ENCODE measurements at places on chromosomes 1 and 21.

DNA sequence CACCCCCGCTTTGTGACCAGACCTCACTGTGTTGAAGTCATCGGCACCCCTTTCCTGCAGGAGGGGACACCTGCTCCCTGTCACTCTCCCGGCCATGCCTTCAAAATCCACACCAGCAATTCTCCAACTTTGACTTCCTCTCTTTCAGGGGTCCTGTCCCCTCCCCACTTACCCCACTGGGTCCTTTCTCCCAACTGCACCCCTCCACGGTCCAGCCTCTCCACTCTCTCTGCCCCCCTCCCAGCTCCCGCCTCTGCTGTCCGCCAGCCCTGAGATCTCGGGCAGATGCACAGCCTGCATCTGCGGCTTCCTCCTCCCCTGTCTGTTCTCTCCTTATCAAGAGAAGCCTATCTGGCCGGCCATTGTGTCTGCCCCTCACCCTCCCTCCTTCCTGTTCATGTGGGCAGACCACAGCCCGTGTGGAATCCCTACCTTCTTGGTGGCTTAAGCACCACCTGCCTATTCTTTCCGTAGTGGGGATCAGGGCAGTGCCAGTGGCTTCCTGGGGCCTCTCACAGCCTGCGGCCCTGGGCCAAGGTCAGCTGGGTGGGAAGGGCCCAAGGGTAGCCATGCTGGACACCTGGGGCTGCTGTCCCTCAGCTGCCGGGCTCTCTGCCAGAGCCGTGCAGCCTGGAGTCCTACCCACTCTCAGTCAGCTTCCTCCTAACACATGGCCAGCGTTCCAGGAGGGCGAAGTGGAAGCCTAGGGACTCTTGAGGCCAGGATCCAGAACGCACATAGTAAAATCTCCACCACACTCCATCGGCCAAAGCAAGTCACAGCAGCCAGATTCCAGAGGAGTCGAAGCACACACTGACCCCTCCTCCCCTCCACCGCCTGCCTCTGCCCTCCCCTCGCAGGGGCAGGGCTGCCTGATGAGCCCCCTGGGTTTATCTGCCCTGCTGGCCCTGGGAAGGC, 5.1 kb upstream of the HES4 start:
- DNase-seq: no peak

- no peak for DNase-seq
Observed at GRCh38 chr1:219959540-219960203, 31.3 kb upstream of the SLC30A10 start.

DNA sequence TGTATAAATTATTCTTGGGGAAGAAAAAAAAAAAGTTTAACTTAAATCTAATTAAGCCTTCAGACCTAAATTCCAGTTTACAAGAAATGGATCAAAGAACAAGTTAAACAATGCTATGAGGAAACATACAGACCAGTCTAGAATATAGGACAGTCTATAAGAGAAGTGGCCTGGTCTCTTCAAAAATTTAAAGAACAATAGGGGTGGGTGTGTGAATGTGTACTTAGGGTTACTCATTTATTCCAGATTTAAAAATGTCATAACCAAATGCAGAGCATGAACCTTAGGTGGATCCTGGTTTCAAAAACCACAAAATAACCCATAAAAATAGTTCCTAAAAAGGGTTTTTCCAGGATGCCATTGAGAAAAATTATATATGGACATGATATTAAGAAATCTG, 21.8 kb upstream of the SYNJ1 start:
- DNase-seq: no peak

- DNase-seq: no peak
Observed at GRCh38 chr1:244350027-244350426, 101.7 kb downstream of the ADSS2 start.

DNA sequence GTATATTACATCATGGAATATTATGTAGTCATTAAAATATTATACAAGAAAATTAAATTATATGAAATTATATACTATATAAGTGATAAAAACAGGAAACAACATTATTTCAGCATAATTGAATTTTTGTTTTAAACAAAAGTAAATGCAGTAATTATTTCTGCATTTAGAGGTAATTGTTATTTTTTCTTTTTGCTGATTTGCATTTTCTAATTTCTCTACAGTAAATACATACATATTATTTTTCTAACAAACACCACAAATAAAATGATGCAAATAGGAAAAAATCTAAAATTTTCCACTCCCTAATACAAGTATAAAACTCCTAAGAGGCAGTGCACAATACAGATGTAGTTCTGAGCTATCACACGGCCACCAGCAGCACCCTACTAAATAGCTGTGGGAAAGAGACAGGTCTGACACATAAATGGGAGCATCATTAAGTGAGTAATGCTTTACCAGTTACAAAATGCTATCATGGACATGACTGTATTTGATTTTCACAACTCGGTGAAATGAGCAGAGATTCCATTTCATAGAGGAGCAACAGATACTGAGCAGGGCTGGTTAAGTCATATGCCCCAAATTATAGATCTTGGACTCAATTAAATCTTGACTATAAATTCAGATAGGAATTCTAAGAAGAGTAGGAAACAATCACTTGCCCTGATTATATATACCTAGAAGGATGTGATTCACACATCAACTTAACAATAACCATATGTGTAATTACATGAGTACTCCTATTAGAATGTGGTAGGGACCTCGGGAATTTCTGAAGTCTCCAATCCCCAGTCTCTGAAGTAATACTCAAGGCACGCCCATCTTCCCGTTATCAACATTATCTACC, 49.0 kb downstream of the NRIP1 start:
- DNase-seq: no peak

DNA sequence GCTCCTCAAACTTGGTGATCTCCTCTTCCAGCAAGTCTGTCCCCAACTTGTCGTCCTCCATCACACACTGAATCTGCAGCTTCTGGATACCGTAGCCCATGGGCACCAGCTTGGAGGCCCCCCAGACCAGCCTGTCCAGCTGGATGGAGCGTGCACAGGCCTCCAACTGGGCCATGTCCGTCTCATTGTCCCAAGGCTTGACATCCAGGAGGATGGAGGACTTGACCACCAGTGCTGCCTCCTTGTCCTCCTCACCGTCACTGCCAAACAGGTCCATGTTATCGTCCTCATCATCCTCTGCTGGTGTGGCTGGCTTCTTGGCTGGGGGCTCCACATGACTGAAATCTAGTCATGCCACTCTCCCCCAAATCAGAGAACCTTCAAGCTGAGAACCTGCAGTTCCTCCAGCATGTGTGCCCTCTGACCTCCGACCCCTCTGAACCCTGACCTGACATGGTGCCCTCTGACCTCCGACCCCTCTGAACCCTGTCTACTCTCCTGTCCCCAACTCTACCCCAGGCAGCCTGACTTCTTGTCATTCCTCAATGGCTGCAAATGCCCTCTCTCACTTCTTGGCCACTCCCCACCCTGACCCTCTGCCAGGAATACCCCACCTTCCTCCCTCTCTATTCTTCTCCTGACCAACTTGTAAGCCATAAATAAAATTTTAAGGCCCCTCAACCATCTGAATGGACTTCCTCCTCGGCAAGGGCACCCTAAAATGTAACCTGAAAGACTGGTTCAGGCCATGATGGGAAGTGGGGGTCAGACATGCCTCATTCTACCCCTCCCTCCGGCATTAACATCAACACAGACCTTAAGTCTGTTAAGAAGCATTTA, 275.7 kb upstream of the C1orf174 start:
- DNase-seq: no peak

GRCh38 chr1:93005252-93005598, 44.0 kb upstream of the DIPK1A start:
- no peak for DNase-seq

DNA sequence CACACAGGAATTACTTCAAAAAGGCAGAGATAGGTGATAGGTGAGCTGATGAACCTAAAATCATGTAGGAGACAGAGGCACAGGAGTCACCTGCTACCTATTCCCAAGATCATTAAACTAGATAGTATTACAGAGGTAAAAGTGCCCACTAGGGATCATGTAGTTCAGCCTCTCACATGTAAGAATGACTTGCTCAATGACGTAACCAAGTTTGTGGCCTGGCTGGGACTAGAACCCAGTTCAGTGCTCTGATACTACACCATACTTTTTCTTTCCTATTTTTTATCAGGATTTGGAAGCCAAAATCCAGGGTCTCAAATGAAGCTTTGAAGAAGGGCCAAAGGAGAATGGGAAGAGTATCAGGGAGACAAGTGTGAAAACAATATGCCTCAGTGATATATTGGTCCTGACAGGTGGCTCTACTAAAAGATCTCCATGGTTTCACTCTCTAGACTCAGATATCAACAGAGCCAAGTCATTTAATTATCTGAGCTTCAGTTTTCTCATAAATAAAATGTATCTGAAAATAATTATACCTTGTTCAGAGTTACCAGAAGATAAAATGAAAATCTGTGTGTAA, 87.3 kb upstream of the SLFNL1 start:
- DNase-seq: no peak

- no peak for DNase-seq
Observed at GRCh38 chr1:205275916-205276688, 45.4 kb downstream of the NUAK2 start.

GRCh38 chr21:46098303-46099141, 610 bp downstream of the COL6A2 start:
- no peak for DNase-seq

DNA sequence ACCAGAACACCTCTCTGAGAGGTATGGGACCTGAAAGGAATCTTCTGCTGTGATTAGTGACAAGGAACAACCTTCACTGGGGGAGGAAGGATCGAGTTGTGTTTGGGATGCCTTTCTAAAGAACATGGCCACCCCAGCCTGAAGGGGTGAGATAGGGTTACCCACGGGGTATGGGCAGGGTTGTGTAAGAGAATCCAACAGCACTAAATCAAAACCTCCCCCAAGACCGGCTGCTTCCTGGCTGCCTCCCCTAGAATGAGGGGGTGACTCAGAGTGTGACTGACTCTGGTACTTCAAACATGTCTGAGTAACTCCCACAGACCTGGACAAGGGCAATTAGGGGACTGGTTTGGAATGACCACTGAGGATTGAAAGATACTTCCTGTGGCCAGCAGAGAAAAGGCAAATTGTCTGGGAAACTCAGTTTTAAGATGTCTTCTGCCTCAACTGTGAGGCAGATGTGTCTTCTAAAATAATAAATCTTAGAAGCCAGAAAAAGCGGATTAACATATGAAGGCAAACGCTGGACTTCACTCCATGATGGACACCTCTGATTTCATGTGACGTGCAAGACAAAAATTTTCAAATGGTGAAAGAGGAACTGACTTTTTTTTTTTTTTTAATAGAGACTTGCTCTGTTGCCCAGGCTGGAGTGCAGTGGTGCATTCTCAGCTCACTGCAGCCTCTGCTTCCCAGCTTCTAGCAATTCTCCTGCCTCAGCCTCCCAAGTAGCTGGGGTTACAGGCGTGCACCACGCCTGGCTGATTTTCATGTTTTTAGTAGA, 6.7 kb upstream of the PTPN14 start:
- DNase-seq: no peak
